H7 (cell line): ENCODE measurements at places on chromosomes 3 and 15.

DNA sequence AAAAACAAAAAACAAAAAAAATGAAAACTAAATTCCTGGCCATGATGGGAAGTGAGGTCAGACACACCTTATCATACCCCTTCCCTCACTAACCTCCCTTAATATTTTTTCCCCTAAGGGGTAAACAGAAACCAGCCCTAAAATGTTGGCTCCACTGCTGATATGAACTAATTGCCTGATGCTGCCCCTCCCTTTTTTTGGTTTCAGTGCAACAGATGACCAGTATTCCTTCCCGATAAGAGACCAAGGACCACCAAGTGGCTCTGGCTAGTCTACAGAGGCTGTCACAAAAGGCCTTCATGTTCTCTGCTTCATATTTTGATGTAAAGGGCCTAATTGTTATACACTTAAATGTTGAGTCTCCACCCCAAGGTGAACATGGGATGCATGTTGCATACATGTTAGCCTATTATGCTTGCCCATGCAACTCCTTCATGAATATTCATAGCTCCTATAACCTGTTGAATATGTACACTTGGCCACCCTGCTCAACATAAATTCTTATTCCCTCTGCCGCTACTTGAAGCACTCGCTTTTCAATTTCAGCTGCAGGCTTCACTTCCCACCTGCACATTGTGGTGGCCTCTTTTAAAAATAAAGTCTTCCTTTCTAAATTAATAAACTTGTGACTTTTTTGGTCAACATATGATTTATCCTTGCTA, 12.3 kb upstream of the STAC start:
- no peak for DNase-seq

GRCh38 chr3:124800511-124801258, 70.4 kb downstream of the UMPS start:
- no peak for DNase-seq

- peak; percentile 33 for DNase-seq
Observed at GRCh38 chr15:101306341-101307047, 11.4 kb upstream of the SNRPA1 start.

GRCh38 chr15:67125589-67126502, 60.4 kb downstream of the SMAD3 start:
- no peak for DNase-seq

GRCh38 chr3:59808446-59808845, 758.6 kb upstream of the CFAP20DC start:
- DNase-seq: no peak

DNA sequence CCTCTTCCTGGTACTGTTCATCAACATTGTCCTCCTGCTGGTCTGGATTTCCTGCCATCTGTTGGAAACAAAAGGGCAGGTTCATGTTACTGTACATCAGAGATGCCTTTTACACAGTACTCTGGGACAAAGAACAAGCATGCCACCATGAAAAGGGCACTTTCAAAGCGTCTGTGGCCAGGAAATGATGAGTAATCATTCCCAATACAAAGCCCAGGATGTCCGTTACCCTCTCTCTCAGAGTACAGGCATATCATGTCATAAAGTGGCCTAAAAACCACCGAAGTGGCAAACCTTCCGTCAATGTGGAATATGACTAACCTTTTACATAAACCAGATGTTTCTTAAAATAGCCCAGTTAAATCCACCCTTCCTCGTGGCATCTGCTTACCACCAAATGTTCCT, 71.2 kb downstream of the GOLIM4 start:
- DNase-seq: no peak

DNA sequence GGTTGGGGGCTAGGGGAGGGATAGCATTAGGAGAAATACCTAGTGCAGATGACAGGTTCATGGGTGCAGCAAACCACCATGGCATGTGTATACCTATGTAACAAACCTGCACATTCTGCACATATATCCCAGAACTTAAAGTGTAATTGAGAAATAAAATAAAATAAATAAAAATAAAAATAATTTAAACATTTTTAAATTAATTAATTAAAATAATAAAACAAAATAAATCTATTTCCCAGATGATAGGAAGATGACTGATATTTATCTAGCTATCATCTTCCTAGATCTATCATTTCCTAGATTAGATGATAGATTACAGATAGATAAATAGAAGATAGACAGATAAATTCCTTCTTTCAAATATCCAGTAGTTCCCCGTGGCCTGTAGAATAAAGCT, 137.3 kb downstream of the OCA2 start:
- DNase-seq: no peak

DNA sequence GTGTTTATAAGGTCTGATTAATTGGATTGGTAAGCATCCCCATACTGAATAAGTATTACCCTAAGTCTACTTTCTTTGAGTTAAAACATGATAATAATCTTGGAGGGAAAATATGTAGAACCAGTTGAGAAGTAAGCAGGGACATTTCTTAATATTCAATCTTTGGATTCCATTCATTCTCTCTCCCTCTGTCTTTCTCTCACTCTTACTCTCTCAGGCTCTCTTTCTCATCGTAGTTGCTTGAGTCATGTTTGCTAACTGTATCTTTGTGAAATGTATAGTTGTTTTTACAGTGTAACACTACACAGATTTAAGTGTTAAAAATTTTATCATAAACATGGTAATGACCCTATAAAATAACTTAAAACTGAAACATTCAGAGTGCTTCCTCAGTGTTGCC, 163.8 kb downstream of the RSRC1 start:
- no peak for DNase-seq

DNA sequence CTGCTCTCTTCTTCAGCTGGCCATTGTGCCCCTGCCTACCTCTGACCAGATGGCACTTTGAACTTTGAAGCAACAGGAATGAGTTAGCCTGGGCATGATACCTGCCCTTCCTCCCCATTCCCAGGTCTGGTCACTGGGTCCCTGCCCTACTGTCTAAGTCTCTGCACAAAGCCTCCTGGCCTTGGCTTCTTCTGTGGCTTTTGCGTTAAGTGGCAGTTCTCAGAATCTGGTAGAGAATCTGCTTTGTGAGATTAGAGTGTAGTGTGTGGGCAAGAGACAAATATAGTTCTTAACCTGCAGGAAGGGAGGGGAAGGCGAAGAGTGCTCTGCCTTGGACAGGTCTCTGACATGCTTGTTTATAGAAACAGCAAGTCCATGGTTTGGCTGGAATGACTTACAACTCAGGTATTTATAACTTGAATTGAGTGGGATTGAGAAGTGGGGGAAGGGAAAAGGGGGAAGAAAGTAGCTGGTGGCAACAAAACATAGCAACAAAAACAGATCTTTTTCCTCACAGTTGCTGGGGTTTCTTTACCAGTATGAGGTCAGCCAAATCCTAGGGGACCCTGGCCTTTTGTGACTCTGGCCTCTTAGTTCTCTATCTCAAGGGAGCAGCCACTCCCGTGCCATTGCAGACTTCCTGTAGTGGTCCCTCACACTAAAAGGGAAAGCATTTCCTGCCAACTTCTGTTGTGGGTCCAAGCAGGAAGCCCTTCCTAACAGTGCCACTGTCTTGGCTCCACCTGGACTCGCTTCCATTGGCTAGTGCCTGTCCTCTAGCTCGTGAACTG, 16.7 kb downstream of the MAPKBP1 start:
- DNase-seq: no peak

DNA sequence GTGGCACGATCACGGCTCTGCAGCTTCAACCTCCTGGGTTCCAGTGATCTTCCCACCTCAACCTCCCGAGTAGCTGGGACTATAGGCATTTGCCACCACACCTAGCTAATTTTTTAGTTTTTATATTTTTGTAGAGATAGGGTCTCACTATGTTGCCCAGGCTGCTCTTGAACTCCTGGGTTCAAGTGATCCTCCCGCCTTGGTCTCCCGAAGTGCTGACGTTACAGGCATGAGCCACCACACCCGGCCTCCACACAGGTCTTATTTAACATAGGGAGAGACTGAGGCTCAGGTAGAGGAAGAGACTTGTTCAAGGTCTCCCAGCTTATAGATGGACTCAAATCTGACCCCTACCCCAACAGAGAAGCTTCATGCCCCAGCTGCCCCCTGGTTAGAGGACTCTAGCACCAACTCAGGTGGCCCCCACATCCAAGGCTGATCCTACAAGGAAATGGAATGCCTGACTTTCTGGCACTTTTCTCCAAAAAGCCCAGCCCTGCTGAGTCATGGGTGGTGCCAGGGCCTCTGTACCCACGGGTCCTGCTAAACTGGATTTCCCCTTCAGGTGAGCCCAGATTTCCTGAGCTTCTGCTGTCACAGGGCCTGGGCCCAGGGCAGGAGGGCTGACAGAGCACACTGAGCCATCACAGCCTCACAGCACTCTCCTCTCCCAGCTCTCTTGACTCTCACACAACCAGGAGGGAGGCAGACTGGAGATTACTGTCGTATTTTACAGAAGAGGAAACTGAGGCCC, 5.6 kb downstream of the TMEM40 start:
- no peak for DNase-seq

- no peak for DNase-seq
Observed at GRCh38 chr15:26595611-26596010, 177.3 kb downstream of the GABRB3 start.
